ENCODE measurements at places on chromosomes 7 and 10.

- DNase-seq, result no peak
Observed at GRCh38 chr10:6231146-6231545, 28.4 kb downstream of the PFKFB3 start.

DNA sequence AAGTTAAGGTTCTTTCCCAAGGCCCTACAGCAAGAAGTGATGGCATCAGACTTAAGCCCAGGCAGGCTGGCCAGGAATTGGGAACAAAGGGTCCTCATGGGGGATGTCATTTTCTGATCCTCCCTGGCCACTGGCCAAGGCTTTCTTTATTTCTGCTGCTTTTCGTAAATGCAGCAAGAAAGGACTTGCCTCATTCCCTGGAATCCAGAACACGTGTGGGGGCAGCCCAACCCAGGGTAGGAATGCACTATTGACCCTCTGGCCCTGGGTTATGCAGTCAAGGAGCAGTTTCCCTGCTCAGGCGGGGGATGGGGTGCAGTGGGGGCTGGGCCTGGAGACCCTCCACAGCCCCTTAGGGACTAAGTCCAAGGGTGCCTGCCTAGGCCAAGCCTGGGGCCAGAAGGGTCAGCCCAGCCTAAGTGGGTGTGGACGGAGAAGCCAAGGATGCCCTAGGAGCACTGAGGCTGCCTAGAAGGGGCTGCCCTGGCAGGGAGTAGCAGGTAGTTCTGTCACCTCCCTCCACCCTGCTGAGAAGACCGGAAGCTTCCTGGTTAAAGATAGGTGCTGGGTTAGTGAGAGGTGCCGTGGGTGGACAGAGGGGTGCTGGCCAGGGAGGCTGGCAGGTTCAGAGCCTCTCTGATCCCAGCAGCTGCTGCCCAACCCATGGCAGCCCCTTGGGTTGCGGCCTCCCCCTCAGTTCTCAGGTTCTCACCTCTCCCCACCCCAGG is 179.2 kb downstream of the SH3PXD2A start:
- no peak for DNase-seq

- DNase-seq, result peak; percentile 51
Observed at GRCh38 chr10:71383972-71384687, 12.6 kb upstream of the CDH23 start.

DNA sequence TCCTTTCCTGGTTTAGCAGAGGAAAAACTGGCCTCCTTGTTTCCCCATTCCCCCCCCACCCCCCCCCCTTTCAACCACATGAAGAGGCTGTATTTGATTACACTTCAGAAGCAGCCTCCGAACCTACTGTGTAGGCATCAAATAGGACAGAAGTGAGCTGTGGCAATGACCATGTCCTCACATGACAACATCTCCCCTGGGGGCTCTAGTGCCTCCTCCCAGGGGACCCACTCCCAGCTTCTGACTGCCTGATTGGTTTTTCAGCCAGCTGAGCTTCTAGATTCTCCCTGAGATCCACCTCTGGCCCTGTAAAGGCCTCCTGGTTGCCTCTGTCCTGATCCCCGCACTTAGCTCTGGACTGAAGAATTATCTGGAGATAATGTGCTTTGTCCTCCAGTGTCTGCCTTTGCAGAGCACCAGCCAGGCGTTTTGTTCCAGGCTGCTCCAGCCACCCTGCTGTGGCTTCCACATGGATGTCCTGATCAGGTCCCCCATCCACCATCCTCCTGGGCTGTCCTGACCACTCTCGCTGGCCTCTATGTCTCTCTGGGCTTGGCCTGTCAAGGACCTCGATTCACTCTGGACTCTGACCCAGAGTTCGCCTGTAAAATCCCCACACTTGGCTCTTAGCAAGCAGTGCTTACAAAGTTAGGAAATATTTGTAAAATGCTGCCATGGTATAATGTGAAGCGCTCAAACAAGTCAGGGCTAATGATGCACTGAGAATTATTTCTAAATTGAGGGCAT is 42.4 kb upstream of the TOMM7 start:
- no peak for DNase-seq

GRCh38 chr7:138924501-138925225 is 56.5 kb downstream of the KIAA1549 start:
- DNase-seq, result no peak

DNA sequence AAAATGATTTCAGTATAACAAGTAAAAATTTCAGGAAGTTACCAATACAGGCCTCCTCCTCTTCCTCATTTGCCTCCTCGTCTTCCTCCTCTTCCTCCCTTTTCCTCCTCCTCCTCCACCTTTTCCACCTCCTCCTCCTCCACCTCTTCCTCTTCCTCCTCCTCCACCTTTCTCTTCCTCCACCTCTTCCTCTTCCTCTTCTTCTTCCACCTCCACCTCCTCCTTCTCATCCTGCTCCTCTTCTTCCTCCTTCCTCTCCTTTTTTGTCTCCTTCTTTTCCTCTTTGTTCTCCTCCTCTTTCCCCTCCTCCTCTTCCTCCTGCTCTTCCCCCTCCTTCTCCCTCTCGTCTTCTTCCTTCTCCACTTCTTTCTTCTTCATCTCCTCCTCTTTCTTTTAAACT is 94.4 kb upstream of the SFMBT2 start:
- DNase-seq, result no peak

- no peak for DNase-seq
Observed at GRCh38 chr10:105644978-105645377, 1003.9 kb downstream of the SORCS3 start.
